Activated CD4-positive, alpha-beta T cell treated with anti-CD3 and anti-CD28 coated beads, Interleukin-2, amount 10 ng/mL, durations not matched to agents 7 days and 5 days (primary cell): ENCODE measurements at places on chromosomes 6 and 20. TPM values are rescaled to one million over a fixed set of nuclear protein-coding genes. Genes with fewer than 3 reads are reported as not detected.
A peak's percentile ranks its signal among the peaks of the same experiment; 100 is the strongest.

GZF1 gene
- 12.3 TPM for total RNA-seq

MYO6 gene
- total RNA-seq, result 0.65 TPM

PROCR gene
- total RNA-seq, result 0.35 TPM

CALHM4 gene
- total RNA-seq, result not detected

DNA sequence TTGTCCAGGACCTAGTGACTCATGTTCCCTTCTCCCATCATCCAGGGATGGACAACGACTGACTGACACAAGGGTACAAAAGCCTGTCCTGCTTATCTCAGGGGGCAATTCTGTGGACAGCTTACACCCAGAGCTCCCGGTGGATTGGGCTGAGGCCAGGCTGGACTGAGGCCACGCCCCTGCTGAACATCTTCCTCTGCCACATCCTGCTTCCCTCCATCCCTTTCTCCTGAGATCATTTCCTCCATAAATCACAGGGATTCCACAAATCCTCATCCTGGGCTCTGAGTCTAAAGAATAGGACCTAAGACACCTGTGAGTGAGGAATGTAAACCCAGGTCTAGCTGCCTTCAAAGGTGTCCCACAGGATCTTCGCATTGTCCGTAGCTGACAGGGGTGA, 30.4 kb upstream of the RNF24 start:
- H3K27me3 ChIP-seq, result peaks cover 3% of the 10 kb centered on the region
- H3K36me3 ChIP-seq, result no peaks in the 10 kb centered on the region
- no peak for DNase-seq
- peaks cover 8% of the 10 kb centered on the region for H3K4me1 ChIP-seq

- peaks cover 2% of the 10 kb centered on the region for H3K27me3 ChIP-seq
- peaks cover 2% of the 10 kb centered on the region for H3K36me3 ChIP-seq
- DNase-seq, result no peak
These were observed 176.2 kb downstream of the NFATC2 start for GRCh38 chr20:51366155-51366886.

DNA sequence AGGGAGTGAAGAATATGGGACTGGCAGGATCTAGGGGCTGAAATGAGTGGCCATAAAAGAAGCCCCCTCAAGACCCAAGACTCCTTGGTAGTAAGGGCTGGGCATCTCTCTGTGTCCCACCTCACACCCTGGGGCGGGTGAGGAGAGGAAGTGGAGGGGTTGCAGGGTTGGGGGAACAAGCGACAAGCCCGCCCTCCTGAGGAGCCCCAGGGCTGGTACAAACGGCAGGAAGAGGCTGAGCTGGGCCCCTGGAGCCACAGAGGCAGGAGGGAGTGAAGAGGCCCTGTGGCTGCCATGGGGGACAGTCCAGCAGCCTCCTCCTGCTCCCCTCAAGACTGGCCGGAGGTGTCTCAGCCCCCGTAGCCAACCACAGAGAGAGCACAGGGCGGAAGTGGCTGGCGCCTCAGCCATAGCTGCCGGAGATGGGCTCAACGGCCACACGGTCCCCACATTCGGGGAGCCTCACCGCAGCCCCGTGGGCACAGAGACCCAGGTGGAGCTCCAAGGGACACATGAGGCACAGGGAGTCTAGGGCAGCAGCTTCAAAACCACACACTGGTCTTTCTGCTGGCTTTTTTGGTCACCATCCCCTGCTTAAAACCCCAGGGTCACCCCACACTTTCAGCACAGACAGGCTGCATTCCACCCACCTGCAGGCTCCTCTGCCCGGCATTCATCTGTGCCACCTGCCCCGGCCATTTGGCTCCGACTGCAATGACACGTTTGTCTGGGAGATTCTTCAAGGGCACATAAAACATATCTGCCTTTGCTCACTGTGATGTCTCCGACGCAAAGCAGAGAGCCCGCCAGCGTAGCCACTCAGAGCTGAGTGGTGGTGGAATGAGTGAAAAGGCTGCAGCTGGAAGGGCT, 524 bp downstream of the C20orf203 start:
- H3K27ac ChIP-seq, result peak overlapping the region; percentile 73
- no peaks in the 10 kb centered on the region for H3K36me3 ChIP-seq
- H3K27me3 ChIP-seq, result no peaks in the 10 kb centered on the region
- no peak overlapping the region for H3K4me3 ChIP-seq

DNA sequence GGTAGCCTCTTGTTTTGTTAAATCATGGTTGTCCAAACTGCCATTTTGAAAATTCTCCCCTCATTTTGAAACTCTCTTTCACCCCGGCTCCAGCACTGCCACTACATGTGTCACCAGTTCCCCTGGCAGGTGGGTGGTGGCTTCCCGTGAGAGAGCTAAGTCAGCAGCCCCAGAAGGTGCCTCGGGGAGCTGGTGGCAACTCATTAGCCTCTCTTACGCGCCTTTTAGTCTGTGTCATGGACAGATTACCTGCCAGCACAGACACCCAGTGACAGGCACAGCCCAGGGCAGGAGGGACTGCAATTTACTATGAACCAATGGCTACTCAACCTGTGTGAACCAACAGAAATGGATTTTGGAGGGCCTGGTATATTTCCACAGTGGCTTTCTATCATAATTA, 147.1 kb upstream of the SASH1 start:
- H3K36me3 ChIP-seq, result no peaks in the 10 kb centered on the region
- H3K27ac ChIP-seq, result no peak overlapping the region
- no peaks in the 10 kb centered on the region for H3K4me1 ChIP-seq
- peaks cover 76% of the 10 kb centered on the region for H3K27me3 ChIP-seq
- H3K4me3 ChIP-seq, result no peak overlapping the region

DNA sequence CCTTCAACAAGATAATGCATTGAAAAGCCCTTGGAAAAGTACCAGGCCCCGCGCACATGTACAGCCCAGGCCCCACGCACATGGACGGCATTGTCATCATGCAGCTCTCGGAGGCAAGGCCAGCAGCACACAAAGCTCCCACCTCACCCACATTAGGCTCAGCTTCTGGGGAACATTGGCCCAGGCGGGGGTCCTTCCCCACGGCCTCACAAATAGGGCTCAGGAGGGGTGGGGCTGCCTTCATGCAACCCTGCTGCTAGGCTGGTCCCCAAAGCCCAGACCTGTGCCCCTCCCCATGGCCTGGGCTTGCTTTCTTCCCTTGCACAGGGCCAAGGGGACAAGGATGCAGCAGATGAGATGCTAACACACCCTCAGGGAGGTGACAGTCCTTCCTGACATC, 26.7 kb downstream of the NPEPL1 start:
- DNase-seq, result peak; percentile 5
- H3K27me3 ChIP-seq, result peaks cover 25% of the 10 kb centered on the region
- H3K27ac ChIP-seq, result no peak overlapping the region

DNA sequence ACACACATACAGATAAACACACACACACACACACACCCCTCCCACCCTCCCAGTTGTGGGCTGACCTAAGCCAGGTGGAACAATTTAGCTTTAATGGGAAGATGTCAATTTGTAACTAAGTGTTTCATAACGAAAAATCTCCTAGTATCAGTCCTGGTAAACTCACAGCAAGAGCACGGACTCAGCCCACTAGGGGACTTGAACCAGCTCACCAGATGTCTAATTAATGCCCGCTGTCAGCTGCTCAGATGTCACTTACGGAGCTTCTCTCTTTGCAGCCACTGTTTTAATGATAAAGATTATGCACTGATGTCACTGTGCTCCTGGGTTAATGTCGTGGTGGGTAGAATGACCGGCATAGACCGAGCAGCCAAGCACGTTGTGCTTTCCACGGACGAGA, 116.6 kb upstream of the INSM1 start:
- H3K27me3 ChIP-seq, result no peaks in the 10 kb centered on the region
- no peaks in the 10 kb centered on the region for H3K36me3 ChIP-seq
- DNase-seq, result no peak
- H3K4me1 ChIP-seq, result no peaks in the 10 kb centered on the region

- H3K36me3 ChIP-seq, result peaks cover 11% of the 10 kb centered on the region
- H3K27me3 ChIP-seq, result no peaks in the 10 kb centered on the region
- peaks cover 12% of the 10 kb centered on the region for H3K4me1 ChIP-seq
- H3K27ac ChIP-seq, result no peak overlapping the region
- H3K4me3 ChIP-seq, result no peak overlapping the region
These were observed 59.2 kb downstream of the TRAM2 start for GRCh38 chr6:52517502-52518278.

- peaks cover 13% of the 10 kb centered on the region for H3K4me1 ChIP-seq
- no peaks in the 10 kb centered on the region for H3K36me3 ChIP-seq
- H3K4me3 ChIP-seq, result peak within 1 kb of the TSS; percentile 74
- DNase-seq, result no peak
- H3K27me3 ChIP-seq, result peaks cover 37% of the 10 kb centered on the region
These were observed at the start of gene RAB32 for GRCh38 chr6:146543211-146543939. Gene RAB32 (plus strand): TSS chr6:146543833. CDS start chr6:146543872, 39 bp downstream.

DNA sequence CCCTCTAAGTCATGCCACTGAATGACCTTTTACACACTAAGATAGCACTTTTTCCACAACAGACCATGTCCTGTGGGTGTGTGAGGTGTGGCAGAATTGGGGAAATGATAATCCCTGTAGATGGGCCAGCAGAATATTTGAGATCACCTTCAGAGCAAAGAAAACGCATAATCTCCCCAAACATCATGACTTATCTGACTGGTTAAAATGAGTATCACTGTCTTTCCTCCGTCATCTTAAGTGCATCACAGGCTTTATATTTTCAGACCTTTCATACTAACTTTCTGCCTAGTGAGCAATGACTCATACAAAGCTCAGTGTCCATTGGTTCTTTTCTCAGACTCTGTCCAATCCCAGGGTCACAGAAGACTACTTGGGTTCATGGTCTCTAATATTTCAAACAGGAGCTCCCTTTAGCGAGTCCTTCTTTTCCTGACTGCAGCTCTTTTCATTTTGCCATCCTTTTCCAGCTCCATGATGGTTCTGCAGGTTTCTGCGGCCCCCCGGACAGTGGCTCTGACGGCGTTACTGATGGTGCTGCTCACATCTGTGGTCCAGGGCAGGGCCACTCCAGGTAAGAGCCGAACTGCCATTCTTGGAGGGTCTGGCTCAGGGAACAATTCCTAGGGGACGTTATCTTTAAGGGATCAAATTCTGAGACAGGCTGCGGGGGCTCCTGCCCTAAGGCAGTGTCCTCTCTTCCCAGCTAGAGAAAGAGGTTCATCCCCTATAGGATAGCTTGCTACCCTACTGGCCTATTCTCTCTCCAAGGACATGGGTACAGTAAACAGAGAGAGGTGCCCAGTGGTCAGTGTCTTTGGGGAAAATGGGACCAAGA, at the start of gene HLA-DPB1:
Gene HLA-DPB1 (plus strand): TSS at position 423 of the 838 bp plus-strand sequence. CDS start 52 bp downstream, at position 475.
- H3K4me3 ChIP-seq, result peak within 1 kb of the TSS; percentile 72
- H3K4me1 ChIP-seq, result peaks cover 43% of the 10 kb centered on the region
- H3K27me3 ChIP-seq, result peaks cover 5% of the 10 kb centered on the region

GRCh38 chr6:163866192-163866591, 451.7 kb downstream of the QKI start:
- H3K27ac ChIP-seq, result no peak overlapping the region
- peaks cover 2% of the 10 kb centered on the region for H3K27me3 ChIP-seq
- no peak for DNase-seq
- H3K36me3 ChIP-seq, result no peaks in the 10 kb centered on the region
- H3K4me3 ChIP-seq, result no peak overlapping the region
- H3K4me1 ChIP-seq, result no peaks in the 10 kb centered on the region

- no peak overlapping the region for H3K4me3 ChIP-seq
- H3K36me3 ChIP-seq, result peaks cover 32% of the 10 kb centered on the region
- H3K27ac ChIP-seq, result no peak overlapping the region
These were observed 6.9 kb upstream of the RPL10A start for GRCh38 chr6:35461270-35461669.
